ENCODE measurements at places on chromosomes 11 and 22. TPM values are rescaled to one million over a fixed set of nuclear protein-coding genes. Genes with fewer than 3 reads are reported as not detected.

The TST gene
- 49.4 TPM for polyA plus RNA-seq

The PPP6R3 gene
- 69.7 TPM for polyA plus RNA-seq

The NXPE4 gene
- not detected for polyA plus RNA-seq

The RFPL3 gene
- polyA plus RNA-seq = not detected

The FGF3 gene
- polyA plus RNA-seq = not detected

DNA sequence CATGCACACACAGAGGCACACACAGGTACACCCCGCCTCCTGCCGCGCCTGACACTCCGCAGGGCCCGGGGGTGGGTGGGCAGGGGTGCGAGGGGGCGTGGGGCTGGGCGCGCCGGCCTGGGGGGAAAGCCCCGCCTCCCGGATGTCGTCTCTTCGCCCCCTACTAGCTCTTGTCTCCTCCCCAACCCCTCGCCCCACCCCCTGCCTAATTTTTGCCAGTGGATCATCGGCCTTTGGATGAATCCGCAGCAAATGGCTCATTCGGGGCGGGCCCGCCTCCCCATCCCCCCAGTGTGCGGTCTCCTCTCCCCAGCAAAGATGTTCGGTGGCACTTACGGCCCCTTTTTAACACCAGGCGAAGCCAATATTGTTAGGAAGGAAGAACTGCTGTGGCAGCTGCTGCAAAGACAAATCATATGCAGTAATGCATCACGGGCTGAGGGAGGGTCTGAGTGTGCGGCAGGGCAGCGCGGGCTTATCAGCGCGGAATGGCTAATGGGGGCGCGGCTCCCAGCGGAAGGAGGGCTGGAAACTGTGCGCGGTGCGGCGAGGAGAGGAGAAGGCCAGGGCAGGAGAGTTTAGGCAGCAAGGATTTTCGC, 13.4 kb upstream of the NECTIN1 start:
- no peak for DNase-seq

DNA sequence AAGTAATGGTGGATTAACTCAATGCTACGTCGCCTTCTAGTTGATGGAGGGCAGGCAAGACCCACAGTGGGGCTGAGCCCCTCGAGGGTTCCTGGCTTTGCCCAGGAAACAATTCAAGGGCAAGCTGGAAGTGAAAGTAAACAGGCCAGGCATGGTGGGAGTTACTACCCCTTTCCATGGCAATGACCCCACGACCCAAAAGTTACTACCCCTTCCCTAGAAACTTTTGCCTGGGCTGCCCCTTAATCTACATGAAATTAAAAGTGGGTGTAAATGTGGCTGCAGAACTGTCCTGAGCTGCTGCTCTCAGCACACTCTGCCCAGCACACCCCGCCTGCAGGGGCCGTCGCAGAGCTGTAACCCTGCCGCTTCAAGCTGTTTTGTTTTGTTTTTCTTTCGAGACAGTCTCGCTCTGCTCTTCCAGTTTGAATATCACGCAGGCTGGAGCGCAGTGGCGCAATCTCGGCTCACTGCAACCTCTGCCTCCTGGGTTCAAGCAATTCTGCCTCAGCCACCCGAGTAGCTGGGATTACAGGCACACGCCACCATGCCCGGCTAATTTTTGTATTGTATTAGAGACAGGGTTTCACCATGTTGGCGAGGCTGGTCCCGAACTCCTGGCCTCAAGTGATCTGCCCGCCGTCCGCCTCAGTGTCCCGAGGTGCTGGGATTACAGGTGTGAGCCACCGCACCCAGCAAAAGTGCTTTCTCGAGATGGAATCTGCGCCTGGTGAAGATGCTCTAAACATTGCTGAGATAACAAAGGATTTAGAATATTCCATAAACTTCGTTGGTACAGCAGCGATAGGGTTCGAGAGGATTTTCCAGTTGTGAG, 5.9 kb upstream of the RNH1 start:
- no peak for DNase-seq

DNA sequence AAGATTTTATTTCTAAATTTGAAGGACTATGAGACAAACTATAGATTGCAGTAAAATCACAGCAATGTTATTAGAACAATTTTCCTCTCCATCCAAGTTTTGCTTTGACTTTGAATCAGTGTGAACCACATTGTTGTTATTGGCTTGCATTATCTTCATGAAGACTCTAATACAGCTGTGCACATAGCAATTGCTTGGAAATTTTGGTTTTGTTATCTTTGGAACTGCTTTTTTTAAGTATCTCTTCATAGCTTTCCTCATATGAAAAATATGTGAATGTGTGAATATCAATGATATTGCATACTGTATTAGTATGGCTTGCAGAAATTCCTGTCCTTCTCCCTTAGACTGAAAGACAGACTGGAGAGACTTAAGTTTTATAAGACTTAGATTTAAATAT, 666.6 kb downstream of the LUZP2 start:
- no peak for DNase-seq

GRCh38 chr22:48843640-48844039, 984.0 kb downstream of the BRD1 start:
- no peak for DNase-seq

DNA sequence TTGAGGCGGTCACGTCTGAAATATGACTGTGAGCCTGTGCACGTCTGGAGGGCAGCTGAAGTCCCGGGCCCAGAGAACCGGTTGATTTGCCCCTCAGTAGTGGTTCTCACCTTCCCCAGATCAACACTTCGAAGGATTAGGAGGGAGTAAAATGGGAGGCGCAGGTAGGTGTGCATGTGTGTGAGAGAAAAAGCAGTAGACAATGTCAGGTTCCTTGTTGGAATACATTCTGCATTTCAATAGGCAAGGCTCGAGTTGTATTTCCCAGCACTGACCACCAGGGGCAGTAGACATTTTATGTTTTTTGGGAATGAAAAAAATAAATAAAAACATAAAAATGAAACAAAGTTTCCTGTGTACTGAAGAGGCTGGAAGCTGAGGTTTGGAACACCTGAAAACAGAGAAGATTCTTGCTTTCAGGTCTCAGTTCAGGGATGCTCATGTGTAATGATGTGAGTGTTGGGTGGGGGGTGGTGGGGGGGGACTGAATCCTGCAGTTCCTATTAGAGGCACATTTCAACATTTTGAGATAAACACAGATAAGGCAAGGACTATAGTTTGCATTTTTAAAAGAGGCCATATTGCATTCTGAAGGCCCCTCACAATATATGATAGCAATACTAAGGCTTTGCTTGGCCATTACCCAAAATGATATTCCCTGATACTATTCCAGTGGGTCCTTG, 333.9 kb downstream of the CADM1 start:
- DNase-seq = peak; percentile 12

DNA sequence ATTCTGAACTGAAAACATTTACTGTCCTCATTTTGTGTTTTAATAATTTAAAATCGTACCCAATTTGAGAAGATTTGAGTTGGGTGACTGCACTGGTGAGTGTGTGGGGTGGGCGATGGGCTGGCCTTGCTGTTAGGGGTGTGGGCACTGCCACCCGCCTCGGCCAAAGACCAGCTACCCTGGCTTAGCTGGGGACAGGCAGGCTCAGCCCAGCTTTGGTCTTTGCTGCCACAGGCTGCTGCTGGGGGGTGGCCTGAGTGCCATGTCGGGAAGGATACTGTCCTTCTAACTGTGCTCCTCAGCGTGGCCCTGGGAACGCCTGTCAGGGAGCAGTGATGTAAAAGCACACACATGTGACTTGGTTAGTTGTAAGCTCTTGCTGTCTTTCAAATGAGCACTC, 22.3 kb downstream of the FAM118A start:
- no peak for DNase-seq

DNA sequence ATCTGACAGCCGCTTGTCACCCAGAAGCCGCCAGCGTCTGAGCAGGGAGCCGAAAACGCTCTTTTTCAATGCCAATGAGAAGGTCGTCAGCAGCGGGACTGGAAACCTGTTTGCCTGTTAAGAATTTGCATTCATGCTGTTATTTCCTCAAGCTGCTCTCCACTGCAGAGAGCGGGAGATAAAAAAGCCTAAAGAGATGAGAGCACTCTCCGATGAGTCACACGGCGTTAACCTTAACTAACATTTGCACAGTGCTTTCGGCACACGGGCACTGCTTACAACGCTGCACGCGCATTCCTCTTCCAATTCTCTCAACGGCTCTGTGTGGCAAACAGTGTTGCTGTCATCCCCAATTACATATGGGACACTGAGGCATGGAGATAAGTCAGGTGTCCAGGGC, 40.0 kb upstream of the RTL6 start:
- peak; percentile 36 for DNase-seq

- DNase-seq = peak; percentile 27
Measured at GRCh38 chr22:17120281-17120680, 879 bp downstream of the TMEM121B start.
